Ecto neural progenitor cell (in vitro differentiated cells): ENCODE measurements at places on chromosomes 6 and 20.

GRCh38 chr6:55659304-55659703 is 80.3 kb upstream of the HMGCLL1 start:
- no peak for DNase-seq

- no peak for DNase-seq
These were observed 318.2 kb downstream of the SAMD5 start for GRCh38 chr6:147826698-147827097.

GRCh38 chr20:17834804-17835203 is 133.8 kb downstream of the SNX5 start:
- DNase-seq, result no peak

DNA sequence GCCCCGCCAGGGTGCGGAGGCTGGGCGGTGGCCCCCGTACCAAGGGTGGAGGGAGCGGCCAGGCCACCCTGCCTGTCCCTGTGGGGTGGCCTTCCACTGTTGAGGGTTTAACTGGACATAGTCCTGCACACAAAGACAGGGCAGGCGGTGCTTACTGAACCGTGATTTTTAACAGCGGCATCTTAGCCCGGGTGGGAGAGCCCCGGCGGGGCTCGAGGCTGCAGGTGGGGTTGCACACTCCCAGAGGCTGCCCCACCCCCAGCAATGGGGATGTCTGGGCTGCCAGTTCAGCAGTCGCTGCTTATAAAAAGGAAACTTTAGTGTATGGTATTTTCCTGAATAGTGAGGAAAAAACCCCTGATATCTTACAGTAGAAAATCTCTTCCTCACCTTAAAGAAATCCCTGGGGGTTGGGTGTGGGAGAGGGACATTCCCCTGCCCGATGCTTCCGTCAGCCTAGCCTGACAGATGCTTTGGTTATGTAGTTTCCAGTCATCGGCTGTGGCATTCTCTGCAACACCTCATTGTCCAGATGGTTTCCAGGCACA is 79.4 kb downstream of the IRF4 start:
- no peak for DNase-seq

DNA sequence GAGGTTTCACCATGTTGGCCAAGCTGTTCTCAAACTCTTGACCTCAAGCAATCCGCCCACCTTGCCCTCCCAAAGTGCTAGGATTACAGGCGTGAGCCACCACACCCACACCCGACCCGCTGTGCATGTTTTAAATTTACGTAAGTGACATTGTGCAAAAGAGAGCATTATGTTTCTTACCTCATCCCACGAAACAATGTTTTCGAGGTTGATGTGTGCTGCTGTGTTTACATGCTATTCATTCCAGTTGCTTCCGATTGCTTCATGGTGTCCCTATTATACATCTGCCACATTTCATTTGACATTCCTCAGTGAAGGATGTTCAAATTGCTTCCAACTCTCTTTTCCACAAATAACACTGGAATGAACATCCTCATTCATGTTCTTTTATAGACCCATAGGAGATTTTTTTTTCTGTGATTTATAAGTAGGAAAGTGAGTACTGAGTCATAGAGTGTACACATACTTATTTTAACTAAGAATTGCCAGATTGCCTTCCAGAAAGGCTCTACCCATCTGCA is 403.9 kb upstream of the JARID2 start:
- no peak for DNase-seq

DNA sequence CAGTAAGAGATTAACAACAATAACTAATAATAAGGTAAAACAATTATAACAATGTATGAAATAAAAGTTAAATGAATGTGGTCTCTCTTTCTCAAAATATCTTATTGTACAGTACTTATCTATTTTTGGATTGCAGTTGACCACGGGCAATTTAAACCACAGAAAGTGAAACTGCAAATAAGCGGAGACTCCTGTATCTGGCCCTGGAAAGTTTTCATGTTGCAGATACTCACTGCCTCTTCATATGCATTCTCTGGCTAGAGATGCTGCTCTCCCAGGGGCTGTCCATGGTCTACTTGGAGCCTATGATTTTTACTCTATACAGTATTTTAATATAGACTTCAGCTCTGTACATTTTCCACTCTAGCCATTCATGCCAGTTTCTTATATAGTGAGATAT is 230.8 kb downstream of the FUT9 start:
- DNase-seq, result no peak

DNA sequence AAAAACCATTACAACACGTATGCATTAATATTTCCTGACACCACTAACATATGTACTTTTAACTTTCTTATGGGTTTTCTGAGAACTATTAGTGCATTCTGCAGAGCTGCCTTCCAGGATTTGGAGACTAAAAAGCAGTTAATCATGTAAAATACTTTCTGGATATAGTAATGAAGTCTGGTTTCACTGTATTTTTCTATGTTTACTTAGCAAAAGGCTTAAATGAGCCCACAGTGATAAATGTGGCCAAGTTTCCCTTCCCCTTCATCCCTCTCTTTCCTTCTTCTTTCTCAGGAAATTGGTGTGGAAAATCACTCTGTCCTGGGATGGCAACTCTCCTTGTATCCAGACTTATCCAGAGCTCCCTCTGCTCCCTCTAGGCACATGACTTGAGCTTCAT is 29.7 kb upstream of the ENPP1 start:
- no peak for DNase-seq

GRCh38 chr6:2632976-2633584 is 117.6 kb downstream of the MYLK4 start:
- DNase-seq, result no peak

GRCh38 chr20:24895431-24895830 is 53.6 kb upstream of the CST7 start:
- DNase-seq, result no peak

DNA sequence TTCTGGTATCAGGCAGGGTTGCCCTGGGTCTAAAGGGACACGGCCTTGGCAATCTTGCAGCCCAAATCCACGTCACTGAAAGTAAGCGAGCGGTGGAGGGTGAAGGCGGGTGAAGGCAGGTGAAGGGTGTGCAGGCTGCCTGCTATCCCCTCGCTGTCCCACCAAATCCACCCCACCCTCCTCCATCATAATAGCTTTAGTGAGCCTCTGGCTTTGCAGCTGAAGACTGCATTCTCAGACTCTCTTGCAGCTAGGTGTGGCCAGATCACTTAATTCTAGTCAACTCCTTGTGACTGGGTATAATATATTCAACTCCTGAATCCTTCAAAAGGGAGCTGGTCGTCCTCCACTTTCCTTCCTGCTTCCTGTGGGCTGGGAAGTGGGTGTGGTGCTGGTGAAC is 126.7 kb upstream of the TRAF3IP2 start:
- no peak for DNase-seq

- no peak for DNase-seq
These were observed 135.1 kb downstream of the EDN3 start for GRCh38 chr20:59435518-59435917.

DNA sequence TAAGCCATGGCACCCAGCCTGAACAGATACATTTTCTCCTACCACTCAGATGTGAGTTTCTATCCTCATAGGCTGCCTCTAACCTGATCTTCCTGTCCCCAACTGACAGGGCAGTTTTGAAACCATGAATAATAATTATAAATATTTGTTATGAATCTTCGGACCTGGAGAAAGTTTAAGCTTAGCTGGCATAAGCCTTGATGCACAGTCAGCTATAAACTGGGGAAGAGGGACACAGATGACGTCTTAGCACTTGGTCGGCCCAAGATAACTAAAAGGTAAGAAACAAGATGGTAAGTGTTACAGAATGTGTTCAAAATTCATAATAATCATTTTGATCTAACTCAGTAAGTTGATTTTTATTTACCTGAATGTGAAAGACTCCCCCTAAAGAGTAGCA is 8.1 kb downstream of the ZKSCAN4 start:
- no peak for DNase-seq

DNA sequence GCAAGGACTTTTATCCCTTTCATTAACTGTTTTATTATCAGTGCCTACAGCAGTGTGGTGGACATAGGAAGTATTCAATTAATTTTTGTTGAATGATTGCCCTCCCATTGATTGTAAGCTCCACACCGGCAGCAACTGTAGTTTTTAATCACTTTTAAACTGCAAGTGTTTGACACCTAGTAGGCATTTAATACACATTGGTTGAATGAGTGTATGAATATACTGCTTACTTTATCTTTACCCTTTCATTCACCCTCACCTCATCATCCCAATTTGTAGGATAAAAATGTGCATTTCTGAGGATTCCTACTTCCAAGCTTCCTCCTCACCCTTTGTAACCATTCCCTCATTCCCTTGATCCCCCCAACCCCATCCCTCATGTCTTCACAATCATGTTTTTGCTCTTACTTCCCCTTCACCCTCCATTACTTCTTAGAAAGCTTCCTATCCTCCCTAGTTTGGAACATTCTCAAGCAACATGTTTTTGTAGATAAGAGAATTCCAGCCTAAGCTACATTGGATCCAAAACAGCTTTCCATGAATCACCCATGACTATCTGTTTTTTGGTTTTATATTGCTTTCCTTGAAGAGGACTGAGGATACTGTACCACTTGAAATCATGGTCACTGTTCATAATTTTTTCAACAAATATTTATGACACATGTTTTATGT is 955 bp upstream of the SLC26A8 start:
- no peak for DNase-seq

DNA sequence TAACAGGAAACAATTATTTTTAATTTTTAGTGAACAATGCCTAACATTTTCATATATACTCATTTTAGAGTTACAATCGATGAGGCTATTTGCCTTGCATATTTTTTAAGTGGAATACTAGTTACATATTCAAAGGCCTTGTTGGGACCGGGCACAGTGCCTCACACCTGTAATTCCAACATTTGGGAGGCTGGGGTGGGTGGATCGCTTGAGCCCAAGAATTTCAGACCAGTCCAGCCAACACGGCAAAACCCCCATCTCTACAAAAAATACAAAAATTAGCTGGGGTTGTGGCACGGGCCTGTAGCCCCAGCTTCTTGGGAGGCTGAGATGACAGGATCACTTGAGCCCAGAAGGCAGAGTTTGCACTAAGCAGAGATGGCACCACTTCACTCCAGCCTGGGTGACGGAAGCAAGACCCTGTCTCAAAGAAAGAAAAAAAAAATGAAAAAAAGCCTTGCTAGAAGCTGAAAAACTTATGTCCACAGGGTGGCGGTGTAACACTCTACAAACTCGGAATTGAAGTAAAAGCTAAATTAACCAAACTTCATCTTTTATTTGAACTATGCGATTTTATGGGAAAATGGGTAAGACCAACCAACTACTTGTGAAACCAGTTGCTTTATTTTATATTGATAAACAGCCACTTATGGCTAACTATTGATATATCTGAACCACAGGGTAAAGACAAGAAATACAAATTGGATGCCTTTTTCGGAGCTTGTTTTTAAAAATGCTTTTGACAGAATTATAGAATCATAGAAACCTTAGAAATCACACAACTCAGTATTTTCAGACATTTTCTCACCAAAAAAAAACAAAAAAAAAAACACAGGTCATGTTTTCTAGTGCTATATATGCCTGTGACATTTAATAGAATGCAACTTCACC is 24.1 kb upstream of the ROS1 start:
- DNase-seq, result peak; percentile 55
